ENCODE measurements at places on chromosomes 16 and 17. TPM values are rescaled to one million over a fixed set of nuclear protein-coding genes. Genes with fewer than 3 reads are reported as not detected.

Gene DRC3
- 2.2 TPM for total RNA-seq

DNA sequence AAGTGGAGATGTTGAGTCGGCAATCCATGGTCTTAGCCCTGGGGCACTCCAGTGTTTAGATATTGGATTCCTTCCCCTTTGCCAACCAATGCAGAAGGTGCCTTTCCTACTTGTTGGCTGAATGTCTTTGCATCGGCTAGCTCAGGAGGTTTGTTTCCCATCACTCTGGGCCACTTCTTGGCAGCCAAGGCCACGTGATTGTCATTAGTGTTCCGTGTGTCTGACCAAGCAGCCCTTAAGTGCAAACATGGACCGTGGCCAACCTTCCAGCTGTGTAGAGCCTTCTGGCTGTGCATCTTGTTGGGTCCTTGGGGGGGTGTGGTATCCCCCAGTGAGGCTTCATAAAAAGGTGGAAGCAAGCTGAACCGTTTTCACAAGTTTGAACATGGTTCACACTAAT is 66.0 kb downstream of the GNAO1 start:
- DNase-seq = peak; percentile 65

GRCh38 chr16:86089991-86090390 is 191.0 kb downstream of the IRF8 start:
- no peak for DNase-seq

DNA sequence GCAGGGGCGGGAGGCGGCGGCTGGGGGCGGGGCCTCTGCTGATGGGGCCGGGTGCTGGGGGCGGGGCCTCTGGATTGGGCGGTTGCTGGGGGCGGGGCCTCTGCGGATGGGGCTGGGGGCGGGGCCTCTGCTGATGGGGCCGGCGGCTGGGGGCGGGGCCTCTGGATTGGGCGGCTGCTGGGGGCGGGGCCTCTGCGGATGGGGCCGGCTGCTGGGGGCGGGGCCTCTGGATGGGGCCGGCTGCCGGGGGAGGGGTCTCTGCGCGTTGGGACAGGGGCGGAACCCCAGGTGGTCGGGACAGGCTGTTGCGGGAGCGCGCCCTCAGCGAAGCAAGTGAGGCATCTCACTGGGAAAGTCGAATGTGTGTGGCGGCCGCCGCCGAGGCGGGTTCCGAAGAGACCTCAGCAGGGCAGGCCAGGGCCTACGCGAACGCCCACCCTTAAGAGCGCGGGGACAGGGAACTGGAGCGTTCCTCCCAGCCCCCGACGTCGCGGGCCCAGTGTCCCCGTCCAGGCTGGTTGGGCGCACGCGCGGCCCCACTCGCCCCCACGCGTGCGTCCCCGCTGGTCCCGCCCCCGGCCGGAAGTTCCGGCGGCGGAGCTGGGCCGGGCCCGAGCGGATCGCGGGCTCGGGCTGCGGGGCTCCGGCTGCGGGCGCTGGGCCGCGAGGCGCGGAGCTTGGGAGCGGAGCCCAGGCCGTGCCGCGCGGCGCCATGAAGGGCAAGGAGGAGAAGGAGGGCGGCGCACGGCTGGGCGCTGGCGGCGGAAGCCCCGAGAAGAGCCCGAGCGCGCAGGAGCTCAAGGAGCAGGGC is at the start of gene STUB1:
STUB1 (plus strand) TSS at position 597 of the 811 bp plus-strand sequence; CDS start at position 713, 116 bp downstream.
- DNase-seq = peak; percentile 81

Measured in RPMI7951 (cell line).